NCI-H1417 treated with DMSO at 0.1 percent for 48 hours (cell line): ENCODE measurements at places on chromosomes 12 and 14.

- no peak for DNase-seq
These were observed 150.1 kb upstream of the LRIG3 start for GRCh38 chr12:59070322-59070933.

GRCh38 chr12:81034926-81035325 is 43.0 kb upstream of the ACSS3 start:
- no peak for DNase-seq

DNA sequence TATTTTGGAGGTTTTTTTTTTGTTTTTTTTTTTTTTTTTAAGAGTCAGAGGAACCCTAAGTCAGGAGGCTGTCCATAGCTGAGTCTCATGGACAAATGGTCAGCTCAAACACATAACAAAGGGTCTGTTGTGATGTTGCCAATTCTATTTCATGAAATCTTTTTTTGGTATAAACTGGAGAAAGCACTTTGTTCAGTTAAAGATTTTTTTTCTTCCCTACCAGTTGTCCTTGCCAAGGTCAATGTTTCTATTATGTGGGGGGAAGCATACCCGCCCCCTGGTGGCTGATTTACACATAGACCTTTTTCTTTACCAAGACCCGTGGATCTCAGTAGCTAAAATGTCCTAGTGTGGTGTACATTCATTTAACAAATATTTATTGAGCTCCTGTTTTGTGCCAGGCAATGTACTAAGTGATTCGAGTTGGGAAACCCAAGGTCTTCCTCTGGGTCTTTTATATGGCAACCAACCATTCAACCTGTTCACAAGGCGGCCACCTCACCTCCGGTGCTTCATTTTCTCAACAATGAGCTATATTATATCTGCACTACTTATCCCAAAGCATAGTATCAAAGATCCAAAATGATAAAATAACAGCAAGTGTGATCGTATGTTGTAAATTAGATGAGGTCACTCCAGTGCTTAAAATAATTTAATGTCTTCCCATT is 214.5 kb downstream of the PAH start:
- no peak for DNase-seq

GRCh38 chr12:93319523-93320050 is 58.1 kb upstream of the NUDT4 start:
- no peak for DNase-seq

GRCh38 chr12:129127771-129128170 is 274.5 kb downstream of the GLT1D1 start:
- DNase-seq = no peak

DNA sequence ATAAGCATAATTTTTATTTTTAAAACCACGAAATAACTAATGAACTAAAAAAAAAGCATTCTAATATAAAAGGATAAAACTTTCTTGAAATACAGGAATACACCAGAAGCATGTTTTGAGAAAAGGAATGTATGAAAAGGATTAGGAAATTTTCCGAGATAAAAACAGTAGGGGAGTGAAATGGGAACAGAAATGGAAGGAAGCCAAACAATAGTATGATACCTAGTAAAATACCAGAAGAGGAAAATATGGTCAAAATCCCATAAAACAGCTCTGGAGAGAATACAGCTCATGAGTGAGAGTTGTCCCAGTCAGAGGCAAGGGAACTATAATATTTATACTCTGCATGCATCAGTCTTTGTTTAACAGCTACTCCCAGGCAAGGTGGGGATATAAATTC is 1016.2 kb downstream of the SLC6A15 start:
- DNase-seq = no peak

GRCh38 chr12:32534698-32535097 is 135.3 kb downstream of the FGD4 start:
- DNase-seq = no peak

DNA sequence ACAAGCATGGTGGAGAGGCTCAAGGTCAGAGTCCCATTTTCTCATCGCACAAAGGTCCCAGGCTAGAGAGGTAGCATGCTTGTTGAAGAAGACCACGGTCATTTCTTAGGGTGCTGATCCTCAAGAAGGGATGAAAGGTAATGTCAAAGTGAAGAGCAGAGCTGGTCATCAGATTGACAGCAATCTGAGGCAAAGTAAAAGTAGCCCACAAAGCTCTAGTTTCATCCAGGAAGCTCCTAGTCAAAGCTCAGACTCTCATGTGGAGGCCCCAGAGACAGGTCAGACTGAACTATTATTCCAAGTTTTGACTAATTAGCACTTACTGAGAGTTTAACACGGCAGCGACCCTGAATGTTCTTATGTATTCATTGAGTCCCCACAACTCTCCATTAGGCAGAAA is 270.6 kb downstream of the RPS29 start:
- DNase-seq = no peak

DNA sequence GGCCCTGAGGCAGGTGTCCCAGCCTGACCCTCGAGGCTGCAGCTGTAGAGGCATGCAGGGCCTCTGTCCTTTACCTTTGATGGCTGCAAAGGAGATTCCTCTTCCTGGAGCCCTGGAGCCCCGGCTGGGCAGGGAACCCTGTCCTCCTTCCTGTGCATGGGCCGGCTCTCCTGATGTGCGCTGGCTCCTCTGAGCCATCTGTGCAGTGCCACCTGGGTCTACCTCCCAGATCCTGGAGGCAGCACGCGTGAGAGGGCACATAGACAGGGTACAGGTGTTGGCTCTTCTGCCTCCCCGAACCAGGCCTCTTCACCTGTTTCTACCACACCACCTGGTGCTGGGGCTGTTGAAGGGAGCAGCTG is 115.1 kb downstream of the BEGAIN start:
- DNase-seq = peak; percentile 27

DNA sequence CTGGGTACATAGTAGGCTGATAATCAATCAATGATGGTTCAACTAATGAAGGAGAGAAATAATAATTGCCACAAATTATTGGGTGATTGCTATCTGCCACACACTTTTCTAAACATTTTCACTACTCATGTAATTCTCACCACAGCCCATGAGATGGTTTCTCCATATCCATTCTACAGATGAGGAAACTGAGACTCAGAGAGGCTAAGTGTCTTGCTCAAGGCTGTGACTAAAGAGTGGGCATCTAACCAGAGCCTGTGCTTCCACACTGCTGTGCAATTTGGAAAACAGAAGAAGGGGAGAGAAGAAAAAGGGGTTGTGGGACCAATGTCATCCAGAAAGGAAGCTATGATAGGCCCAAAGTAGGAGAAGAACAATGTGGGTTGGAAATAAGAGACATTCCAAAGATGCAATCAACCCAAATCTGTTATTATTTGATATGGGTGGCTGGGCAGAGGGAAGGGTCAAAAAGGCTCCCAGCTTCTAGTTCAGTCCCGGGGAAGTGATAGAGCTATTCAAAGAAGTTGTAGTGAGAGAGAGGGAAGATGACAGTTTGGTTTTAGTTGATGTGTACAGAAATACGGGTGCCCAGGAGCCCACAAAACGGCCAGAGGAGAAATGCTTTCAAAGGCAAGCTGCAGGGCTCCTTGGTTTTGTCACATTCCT is 483 bp upstream of the NR1H4 start:
- DNase-seq = no peak
